ENCODE measurements at places on chromosomes 7 and 10.

- no peak for DNase-seq
These were observed 45.7 kb downstream of the BPGM start for GRCh38 chr7:134692344-134692705.

- DNase-seq = peak; percentile 52
These were observed 99.3 kb upstream of the DDC start for GRCh38 chr7:50664461-50664922.

- no peak for DNase-seq
These were observed 88.1 kb downstream of the SEMA3C start for GRCh38 chr7:80830584-80831285.

DNA sequence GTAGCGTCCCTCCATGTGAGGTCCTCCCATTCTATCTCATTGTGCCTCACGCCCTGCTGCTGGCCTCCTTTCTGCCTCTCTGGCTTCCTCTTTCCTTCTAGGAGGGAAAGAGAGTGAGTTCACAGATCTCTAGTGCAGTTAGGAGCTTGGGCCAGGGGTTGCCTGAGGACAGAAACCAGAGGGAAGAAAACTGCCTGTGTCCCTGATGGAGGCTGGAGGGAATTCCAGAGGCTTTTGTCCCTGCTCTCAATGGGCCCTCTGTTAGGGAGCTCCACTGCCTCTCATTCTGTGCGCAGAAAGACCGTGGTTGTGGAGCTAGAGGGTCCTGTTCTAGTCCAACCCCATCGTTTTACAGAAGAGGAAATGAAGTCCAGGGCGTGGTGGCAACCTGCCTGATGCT, 4.6 kb downstream of the MARVELD1 start:
- no peak for DNase-seq

DNA sequence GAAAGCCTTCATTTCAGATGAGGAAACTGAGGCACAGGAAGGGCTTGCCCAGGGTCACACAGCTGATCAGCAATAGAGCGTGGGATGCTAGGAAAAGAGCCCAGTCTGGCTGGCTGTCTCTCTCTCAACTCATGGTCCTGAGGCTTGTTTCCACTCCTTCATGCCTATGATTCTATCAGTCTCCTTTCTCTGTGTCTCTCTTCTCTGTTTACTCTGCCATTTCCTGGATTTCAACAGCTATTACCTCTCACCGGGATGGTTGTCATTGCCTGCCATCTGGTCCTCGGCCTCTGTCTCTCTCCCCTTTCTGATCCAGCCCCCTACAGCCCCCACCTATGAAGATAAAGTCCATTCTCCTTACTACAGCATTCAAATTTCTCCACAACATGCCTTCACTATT, 93.3 kb upstream of the AGBL3 start:
- no peak for DNase-seq

DNA sequence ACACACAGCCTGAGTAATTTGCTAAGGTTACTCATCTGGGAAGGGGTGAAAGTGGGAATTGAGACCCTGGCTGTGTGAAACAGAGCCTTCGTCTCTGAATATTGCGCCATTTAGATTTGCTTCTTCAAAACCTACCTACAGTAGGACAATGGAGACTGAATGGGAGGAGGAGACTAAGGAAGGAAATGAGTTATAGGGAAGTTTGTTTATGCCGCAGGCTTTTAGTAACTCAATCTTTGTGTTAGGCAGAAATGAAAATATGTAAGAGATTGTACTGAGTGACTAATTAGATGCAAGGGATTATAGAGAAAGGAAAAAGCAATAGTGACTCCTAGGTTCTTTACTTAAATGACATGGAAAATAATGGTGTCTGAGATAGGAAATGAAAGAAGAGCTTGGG, 80.2 kb downstream of the KCND2 start:
- DNase-seq = no peak

GRCh38 chr7:105872491-105872890, 3.9 kb downstream of the ATXN7L1 start:
- DNase-seq = no peak

GRCh38 chr10:128046953-128047290, 79.3 kb downstream of the MKI67 start:
- no peak for DNase-seq

GRCh38 chr7:116953906-116954838, 871 bp downstream of the ST7 start:
- peak; percentile 65 for DNase-seq

- no peak for DNase-seq
These were observed 427.8 kb upstream of the ZMIZ1 start for GRCh38 chr10:78640796-78641636.

GRCh38 chr7:133077394-133077793, 4.5 kb downstream of the CHCHD3 start:
- no peak for DNase-seq

- no peak for DNase-seq
These were observed 138.8 kb upstream of the UNC5B start for GRCh38 chr10:71073451-71074175.

DNA sequence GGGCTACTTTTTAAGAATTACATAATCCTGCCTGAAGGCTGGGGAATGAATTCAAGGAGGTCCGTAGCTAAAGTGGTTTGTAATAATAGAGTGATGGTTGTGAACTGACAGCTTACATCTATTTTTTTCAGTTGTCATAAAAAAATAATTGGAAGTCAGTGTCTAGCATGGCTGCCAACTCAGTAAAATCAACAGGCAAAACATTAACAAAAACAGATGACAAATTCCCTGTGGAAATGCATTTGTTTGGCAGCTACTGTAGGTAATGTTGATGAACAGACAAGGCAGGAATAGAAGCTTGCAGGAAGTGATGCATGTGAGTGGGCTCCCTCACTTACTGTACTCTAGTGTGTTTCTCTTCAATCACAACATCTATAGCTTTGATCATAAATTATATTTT, 766.0 kb upstream of the POT1 start:
- DNase-seq = no peak

DNA sequence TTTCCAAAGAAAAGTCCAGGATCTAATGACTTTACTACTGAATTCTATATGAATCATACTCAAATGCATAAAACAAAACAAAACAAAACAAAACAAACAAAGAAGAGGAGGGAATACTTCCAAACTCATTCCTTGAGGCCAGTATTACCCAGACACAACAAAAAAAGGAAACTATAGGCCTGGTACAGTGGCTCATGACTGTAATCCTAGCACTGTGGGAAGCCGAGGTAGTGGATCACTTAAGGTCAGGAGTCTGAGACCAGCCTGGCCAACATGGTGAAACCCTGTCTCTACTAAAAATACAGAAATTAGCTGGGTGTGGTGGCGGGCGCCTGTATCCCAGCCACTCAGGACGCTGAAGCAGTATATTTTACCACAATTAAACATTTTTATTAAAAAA, 114.6 kb downstream of the NRBF2 start:
- no peak for DNase-seq

- no peak for DNase-seq
These were observed 325.9 kb downstream of the ADARB2 start for GRCh38 chr10:1411451-1411850.

GRCh38 chr7:755413-755805, 28.3 kb upstream of the PRKAR1B start:
- DNase-seq = no peak

DNA sequence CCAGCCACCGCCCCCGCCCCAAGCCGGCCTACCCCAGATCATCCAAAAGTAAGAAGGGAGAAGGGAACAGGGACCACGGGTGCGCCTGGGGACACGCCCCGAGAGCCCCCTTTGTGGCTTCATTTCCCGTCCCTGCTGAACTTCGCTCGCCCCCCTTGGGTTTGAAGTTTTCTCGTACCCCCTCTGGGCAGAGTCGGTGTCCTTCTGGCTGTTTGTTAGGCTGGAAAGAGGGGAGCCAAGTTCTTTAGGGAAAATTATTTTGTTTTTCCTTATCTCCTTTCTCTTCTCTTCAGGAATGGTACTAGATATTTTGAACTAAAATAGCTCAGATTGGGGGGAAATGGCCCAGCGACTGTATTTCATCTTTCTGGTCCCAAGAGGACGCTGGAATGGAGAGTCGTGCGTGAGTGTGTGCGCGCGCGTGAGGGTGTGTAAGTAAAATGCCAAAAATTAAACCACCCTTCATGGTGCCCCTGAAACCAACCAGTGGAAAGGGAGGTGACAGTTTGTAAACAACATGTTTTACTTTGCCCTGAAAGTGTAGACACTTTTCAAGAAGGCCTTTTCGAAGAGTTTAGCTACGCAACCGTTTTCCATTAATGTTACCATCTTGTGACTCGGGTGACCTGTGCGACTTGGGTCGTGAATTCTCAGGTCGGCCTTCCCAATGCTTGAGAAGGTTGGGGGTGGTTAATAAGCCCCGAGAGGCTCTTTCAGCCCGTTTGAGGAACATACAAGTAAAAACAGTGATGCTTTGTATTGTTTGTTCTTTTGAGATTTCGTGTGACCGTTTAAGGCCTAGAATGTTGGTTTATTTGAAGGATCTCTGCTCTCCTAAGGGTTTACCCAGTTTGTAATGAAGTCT, 694 bp downstream of the RBM20 start:
- DNase-seq = no peak

DNA sequence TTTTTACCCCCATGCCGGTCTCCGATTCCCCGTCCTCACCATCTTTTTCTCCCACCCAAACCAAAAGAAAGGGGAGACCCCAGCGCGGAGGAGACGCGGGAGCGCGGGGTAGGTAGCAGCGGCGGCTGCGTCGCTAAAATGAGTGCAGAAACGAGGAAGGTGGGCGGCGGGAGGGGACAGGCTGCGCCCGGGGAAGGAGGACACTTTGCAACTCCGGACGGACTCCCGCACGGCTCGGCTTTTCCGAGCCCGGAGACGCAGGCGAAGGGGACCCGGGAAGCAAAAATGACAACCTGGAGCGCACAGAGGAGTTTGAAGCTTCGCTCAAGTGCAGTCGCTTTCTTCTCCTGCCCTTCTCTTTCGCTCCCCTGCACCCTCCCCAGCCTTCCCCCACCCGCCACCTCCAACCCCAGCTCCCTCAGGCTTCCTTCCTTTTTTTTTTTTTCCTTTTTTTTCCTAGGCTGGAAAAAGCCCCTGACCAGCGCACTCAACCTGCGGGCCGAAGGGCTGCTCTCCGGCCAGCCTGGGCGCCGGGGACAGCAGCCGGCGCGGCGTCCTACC, 453 bp downstream of the SFMBT2 start:
- DNase-seq = no peak

DNA sequence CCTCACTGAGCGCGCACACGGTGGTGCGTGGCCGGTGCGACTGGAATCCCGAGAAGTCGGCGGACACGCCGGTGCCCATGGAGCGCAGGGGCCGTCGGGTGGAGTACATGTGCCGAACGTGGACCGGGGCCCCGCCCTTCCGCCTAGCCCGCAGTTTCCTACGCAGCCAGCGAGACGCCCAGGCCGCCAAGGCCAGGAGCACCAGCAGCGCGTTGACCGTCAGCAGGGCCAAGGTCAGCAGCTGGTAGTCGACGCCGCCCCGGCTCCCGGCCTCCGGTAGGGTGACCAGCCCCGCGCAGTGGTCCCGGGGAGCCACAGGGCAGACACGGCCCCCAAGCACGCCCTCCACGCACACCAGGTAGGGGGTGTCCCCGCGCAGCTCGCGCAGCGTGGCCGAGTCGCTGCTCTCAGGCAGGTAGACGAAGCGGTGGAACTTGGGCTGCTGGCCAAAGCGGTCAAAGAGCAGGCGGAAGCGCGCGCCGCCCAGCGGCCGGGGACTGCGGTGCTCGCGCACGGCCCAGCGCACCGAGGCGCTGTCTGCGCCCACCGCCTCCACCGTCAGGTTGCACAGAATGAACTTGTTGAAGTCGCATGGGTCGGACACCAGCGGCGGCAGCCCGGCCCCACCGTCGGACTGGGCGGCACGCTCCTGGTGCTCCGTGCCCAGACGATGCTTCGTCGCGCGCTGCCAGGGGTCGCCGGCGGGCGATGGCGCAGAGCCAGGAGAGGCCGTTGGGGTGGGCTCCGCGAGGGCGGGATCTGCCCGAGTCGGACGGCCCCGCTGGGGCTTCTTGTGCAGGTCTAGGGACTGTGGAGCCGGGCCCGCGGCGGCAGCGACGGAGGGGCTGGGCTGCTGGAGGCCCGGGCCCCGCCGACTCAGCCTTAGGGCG, 2.2 kb downstream of the TRIL start:
- no peak for DNase-seq

DNA sequence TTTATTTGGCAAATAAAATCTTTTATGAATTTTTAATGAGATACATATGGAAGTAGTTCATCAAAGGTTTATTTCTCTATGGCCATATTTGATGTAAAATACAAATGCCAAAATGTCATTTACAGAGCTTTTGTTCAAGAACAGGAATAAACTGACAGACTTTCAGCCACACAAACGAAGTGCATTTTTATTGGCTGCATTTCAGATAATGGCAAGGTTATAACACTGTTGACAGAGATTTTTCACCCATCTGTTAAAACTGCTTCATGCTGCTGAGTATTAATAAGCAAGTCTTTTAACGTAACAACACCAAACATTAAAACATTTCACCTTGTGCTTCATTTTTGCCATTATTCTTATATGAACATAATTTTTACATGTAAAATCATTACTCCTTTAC, 254.4 kb downstream of the ANKRD7 start:
- DNase-seq = no peak

DNA sequence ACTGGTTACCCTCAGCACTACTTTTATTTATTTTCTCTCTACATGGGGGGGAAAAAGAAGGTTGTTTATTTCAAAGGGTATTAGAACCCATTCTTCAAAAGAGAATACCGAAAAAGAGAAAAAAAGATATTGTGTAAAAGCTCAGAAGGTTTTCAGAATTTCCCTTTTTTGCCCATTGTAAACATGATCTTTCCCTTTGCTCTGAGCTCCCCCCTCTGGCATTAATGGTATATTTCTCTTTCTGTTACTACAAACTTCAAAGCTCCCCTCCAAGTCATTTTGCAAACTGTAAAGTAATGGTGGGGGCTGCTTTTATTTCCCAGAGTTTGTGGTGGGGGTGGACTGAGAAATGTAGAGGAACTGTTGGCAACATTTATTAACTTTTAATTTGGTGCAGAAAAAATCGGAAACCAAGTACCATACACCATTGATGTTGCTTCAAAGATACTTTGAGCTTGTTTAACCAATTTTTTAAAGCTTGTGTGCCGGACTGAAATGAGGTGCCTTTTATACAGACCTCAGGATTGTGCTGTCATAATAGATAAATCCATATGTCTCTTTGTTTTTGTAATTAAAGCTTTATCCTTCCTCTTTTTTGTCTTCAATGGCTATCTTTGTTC, 181.5 kb downstream of the EXOC4 start:
- peak; percentile 4 for DNase-seq

GRCh38 chr7:140992422-140992821, 22.3 kb downstream of the MRPS33 start:
- no peak for DNase-seq

DNA sequence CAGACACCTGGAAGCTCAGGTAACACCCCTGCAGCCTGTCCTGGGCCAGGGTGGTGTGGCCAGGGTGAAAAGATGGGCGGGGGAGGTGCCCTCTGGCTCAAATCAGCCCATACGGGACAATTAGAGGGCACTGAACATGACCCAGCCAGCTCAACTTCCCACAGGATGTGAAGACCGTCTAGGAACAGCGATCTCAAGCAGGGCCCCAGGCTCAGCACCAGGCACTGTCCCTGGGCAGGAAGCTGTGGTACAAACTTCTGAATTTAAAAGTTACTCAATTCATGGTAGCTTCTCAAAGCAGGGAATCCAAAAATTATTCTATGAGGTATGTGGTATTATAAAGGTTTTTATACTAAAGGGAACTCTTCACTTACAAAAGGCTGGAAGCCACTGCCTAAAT, 5.1 kb upstream of the GRB10 start:
- DNase-seq = no peak

Data from GM04503 (cell line).